Myocyte (in vitro differentiated cells): ENCODE measurements at places on chromosomes 13 and 19.

DNA sequence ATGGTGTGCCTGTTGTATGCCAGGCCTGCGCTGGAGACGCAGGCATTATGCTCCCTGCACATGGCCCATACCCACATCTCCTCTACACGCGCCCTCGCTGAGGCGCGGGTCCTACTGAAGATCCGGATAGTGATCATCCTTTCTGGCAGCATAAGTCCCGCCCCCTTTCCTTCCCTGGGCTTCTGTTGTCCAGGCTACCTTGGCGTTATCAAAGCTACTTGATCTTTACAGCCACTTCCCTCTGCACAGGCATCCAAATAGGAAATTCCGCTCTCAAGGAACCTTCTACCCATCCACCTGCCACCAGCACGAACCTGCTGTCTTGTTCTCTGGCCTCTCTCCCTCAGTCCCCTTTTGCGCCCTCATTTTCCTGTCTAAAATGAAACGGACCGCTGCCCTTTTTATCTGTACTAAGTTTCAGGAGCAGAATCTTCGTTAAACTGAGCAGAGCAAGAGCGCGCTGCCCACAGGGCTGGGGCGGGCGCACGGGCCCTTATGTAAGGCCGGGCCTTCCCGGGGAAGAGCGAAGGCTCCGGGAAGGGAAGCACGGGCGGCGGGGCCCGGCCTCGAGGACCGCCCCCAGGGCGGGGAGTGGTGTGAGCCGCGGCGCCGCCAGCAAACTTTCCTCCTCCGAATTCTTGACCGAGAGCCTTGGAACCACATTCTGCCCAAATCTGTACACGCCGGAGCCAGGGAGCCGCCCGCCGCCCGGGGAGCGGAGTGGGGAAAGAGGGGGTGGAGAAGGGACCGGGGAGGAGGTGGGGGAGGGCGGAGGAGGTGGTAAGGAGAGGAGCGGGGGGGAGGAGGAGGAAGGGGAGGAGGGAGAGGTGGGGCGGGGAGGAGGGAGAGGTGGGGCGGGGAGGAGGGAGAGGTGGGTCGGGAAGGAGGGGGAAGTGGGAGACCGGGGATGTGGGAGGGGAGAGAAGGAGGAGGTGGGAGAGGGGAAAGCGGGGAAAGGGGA is 920 bp upstream of the UBE2L5 start:
- DNase-seq: peak; percentile 87

DNA sequence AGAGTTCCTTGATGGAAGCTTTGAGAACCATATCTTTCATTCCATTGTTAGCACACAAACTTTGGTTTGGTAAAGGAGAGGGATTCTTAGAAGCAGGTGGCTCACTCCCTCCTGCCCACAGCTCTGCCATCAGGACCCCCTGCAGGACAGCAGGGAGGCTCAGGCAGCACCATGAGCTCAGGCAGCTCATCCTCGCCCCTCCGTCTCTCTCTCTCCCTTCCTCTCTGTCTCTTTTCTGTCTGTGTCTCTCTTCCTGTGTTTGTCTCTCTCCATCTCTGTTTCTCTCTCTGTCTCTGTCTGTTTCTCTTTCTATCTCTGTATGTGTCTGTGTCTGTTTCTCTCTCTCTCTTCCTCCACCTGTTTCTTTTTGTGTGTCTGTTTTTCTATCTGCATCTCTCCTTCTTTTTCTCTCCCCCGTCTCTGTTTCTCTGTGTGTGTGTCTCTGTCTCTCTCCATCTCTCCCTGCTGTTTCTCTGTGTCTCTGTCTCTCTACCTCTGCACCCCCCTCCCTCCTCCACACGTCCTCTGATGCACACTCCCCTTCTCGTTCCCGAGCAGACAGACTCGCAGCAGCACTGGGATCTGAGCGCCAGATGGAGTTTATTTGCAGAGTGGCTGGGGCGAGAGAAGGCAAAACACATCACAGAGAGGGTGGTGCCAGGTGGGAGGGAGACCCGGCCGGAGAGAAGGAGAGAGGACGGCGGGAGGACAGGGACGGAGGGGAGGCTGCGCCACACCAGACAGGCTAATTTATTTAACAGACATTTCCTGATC is 8.7 kb downstream of the SBK2 start:
- DNase-seq: no peak

DNA sequence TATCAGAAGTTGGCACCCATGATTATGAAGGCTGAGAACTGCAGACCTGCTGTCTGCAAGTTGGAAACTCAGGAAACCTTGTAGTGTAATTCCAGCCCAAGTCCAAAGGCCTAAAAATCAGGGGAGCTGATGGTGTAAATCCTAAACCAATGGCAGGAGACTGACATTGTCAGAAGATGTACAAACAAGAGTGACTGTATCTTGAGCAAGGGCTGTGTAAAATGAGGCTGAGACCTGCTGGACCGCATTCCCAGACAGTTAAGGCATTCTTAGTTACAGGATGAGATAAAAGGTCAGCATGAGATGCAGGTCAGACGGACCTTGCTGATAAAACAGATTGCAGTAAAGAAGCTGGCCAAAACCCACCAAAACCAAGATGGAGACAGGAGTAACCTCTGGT is 147.7 kb downstream of the COG6 start:
- DNase-seq: no peak

GRCh38 chr13:80901530-80901929 is 560.6 kb upstream of the SPRY2 start:
- no peak for DNase-seq

DNA sequence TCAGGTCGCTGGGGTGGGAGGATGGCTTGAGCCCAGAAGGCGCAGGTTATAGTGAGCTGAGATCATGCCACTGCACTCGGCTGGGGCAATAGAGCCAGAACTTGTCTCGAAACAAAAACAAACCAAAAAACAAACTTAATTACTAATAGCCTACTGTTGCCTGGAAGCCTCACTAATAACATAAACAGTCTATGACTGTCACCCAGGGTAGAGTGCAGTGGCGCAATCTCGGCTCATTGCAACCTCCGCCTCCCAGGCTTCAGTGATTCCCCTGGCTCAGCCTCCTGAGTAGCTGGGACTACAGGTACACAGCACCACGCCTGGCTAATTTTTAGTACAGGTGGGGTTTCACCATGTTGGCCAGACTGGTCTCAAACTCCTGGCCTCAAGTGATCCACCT is 18.0 kb downstream of the CATSPERD start:
- no peak for DNase-seq

DNA sequence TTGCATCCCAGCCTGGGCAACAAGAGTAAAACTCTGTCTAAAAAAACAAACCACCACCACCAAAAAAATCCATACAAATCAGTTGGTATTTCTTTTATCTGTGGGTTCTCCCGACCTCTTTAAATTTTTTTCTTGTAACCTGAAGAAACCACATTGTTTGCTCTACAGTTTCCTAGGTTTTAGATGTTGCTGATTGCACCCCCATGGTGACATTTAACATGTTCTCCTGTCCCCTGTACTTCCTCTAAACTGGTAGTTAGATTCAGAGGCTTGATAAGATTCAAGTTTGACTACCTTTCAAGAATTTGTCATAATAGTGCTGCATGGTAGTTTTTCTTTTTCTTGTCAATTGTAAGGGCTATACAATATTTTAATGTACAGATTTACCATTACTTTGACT is 24.0 kb downstream of the ALG5 start:
- no peak for DNase-seq

- no peak for DNase-seq
These were observed 18.6 kb downstream of the ZNF575 start for GRCh38 chr19:43551399-43552197.
